ENCODE measurements at places on chromosomes 1 and 21.
A peak's percentile ranks its signal among the peaks of the same experiment; 100 is the strongest.

DNA sequence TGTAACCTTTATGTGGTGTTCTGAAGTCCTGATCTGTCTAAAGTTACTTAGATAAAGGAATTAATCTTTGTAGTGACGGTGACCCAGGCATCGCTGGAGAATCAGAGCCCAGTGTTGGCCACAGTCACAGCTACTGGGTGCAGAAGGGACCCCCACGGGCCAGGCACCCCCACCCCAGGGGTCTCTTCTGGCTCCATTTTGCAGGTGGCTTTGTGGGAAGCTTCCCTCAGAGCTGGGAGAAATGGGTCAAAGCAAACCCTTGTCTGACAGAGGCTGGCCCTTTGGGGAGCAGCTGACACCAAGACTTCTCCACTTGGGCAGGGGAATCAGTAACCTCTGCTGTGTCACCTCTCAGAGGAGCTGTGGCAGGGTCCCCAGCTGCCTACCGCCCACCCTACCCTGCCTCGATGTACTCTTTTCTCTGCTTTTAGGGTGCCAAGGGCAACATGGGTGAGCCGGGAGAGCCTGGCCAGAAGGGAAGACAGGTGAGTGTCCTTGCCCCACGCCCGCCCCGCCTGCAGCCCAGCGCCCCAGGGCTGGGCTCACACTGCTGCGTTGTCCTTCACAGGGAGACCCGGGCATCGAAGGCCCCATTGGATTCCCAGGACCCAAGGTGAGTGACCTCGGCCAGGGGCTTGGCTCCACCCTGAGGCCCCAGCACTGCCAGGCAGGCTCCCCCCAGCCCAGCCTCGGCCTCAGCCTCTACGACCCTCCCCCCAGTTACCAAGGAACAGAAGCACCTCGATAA is 17.7 kb downstream of the COL6A2 start:
- DNase-seq, result no peak

DNA sequence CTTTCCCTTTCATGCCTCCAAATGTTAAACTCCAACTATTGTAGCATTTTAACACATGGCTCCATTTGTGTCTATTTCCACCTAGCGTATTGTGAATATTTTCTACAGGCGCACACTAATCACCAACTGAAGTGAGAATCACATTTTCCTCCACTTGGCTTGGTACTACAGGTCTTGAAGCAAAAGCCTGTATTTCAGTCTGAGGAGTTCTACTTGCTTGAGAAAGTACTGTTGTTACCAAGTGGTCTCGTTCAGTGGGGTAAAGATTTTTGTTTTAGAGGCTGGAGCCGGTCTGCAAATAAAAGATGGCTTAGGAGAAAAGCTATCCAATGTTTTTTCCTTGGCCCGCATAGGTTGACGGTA is 550 bp upstream of the PTBP2 start:
- DNase-seq, result no peak

DNA sequence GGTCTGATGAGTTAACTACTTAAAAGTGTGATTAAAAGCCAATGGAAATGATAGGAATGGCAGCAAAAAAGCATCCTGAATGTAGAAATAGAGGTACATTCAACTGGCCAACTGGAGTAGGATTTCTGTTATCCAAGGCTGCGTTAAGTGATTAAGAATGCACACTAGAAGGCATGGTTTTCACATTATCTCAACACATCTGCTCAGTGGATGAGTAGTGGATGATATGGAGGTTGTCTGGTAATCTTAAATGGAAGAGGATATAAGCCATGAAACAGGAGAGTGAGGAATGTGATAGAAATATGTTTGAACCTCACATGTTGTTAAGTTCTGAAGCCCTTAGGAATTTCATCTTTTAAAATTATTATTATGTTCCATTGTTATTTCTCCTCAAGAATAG is 839.9 kb downstream of the USP25 start:
- no peak for DNase-seq

DNA sequence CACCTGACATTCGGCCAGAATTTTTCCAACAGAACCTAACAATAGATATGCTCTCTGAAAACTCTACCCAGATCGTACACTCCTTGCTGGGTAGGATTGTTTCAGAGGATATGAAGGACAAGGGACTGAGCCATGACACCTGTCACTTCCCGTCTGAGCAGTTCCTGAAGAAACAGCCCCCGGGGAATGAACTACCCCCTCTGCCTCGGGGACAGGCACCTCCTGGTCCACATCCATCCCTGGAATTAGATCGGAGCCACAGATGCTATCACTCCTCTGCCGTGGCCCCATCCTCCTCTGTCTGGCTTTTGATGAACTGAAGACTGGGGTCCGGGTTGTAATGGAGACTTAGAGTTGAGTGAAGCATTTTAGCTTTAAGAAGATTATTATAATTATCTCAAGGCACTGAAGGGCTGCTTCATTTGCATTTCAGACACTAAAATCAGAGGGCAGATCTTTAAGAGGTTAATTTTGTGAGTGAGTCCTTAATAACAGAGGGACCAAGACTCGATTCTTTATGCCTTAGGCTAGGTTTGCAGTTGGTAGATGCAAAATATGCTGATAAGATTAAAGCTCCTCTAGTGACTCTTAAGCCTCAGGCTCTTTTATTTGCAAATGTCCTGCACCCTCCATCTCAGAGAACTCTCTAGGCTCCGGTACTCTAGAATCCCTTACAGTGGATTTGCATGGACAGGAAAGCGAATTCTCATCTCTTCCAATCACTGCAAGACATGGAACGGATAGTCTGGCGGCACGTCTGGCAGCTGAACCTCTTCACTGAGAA is 333.8 kb downstream of the KIF26B start:
- no peak for DNase-seq

DNA sequence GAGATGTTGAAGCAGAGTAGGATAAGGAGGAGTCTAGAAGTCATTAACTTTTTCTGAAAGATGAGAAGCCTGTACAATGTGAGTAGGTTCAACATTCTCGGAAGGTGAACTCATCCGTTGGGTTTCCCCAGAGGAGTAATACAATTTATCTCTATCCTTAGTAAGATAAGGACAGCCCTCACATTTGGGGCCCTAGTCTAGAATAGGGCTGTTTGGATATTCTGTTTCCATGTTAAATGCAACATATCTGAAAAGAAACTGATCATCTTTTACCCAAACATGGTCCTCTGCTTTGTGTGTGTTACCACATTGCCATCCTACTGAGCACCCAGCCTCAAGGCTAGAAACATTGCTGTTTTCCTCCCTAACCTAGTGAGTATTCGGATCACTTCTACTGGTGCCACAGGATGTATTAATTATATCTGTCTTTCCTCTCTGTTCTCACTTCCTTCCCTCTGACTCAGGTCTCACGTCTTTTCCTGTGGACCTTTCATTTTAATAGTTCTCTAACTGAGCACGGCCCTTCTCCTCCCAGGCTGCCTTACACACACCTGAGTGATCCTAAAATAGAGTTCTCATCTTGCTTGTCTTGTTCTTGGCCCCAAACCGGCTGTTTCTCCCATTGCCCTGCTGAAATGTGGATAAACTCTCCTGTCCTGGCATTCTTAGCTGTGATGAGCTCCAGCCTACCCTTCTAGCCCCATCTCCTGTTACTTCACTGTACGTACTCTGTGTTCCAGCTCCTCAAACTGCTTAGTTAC is 91.7 kb downstream of the CDC14A start:
- DNase-seq, result no peak

DNA sequence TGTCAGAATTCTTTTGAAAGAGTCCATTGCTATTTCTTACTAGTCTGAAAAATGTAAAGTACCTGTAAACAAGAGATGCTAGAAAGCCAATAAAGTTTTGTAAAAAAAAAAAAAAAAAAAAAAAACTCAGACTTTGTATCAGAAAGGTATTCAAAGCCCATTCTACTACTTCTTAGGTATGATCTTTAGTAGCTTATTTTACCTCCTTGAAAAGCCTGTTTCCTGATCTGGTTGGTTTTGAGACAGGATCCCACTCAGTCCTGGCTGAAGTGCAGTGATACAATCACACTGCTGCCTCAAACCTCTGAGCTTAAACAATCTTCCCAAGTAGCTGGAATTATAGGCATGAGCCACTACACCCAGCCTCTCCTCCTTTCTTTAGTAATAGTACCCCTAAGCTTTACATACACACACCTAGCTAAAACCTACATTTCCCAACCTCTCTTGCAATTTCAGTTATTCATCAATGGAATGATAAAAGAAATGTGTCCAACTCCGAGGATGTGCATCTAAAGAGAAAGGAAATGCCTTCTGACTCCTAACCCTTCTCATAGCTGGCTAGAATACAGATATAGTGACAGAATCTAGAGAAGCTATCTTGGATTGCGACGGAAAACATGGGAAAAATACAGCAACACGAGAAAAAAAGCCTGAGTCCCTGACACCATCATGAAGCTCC is 30.6 kb downstream of the EPS15 start:
- DNase-seq, result no peak

GRCh38 chr1:45876000-45876617 is 72.7 kb downstream of the MAST2 start:
- DNase-seq, result peak; percentile 10

DNA sequence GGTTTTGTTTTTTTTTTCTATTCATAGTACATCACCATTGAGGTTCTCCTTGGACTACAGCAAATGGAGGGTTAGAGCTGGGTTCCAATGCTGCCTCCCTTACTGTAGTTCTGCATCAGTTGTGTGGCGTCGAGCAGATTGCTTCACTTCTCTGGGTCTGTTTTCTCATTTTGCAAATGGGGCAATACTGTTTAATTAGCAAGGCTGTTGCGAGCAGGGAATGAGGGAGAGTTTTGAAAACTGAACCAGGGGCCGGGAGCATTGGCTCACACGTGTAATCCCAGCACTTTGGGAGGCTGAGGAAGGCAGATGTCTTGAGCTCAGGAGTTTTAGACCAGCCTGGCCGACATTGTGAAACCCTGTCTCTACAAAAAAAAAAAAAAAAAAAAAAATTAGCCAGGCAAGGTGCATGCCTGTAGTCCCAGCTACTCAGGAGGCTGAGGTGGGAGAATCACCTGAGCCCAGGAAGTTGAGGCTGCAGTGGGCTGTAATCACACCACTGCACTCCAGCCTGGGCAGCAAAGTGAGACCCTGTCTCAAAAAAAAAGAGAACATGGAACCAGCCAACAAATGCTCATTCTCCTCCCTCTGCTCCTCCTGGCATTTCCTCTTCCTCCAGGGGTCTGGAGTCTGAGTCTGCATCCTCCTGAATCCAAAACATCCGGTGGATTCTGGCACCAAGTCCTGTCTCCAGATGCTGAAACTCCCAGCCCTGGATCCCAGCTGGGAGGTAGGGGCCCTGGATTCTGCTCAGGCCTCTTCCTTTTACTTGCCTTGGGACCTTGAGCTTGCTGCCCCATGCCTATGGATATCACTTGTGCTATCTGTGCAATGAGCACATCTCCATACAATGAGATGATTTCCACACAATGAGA is 3.7 kb upstream of the PLOD1 start:
- no peak for DNase-seq

DNA sequence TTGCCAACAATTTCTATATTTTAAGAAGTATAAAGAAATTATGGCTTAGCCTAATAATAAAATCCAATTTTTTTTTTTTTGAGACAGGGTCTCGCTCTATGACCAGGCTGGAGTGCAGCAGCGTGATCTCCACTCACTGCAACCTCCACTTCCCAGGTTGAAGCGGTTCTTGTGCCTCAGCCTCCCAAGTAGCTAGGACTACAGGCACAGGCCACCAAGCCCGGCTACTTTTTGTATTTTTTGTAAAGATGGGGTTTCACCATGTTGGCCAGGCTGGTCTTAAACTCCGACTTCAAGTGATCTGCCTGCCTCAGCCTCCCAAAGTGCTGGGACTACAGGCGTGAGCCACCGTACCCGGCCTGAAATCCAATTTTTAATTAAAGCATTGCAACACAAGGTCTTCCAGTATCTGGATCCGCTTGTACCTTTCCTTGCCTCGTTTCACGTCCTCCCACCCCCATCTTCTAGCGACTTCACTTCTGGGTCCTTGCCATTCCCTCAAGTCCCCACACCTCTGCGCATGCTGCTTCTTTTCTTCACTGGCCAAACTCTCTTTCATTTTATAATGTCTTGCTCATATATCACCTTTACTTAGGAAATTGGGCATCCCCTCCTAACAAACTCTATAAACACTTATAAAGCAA is 2.3 kb downstream of the FUBP1 start:
- no peak for DNase-seq
